ENCODE measurements at places on chromosomes 7 and 10.

DNA sequence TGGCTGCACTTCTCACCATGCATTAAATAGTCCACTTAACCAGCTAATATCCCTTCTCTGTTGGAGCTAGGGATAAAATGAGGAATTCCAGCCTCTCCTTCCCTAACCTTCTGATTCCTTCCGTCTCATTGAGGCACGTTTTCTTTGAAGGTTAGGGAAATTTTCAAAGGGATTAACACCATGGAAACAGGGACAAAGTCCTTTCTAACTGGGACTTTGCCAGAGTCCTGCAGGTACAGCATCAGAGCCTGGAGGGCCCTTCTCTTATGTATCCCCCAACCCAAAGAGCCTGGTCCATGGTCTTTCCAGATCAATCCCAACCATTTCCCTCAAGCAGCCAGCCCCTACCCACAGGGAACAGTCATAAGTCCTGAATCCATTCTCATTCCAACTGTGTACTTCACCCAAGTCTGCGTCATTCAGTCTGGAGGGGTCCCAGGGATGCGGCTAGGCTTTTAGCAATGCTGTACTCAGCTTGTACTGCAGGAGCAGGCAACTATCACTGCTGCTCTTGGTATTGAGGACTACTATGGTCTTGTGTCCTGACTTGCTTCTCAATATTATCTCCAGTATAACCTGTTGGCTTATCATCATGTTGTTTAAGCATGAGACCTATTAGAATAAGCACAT lies 34.6 kb upstream of the CROT start:
- DNase-seq, result no peak

DNA sequence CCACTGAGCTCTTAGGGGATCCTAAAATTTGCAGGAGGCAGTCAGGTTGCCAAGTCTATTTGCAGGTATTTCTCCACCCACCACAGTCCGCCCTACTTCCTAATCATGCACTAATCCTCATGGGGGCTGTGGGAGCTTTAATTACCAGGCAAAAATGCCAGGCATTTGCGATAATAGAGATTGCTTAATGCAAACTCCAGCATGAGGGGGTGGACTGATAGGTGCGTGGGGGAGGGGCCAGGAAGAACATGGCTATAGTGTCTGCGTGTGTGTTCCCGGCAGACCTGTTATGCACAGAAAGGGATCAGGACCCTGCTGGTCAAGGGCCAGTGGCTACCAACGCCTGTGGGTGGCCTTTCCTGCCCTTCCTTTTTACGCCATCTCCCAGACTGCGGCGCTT lies 15.6 kb upstream of the AQP1 start:
- peak; percentile 64 for DNase-seq

DNA sequence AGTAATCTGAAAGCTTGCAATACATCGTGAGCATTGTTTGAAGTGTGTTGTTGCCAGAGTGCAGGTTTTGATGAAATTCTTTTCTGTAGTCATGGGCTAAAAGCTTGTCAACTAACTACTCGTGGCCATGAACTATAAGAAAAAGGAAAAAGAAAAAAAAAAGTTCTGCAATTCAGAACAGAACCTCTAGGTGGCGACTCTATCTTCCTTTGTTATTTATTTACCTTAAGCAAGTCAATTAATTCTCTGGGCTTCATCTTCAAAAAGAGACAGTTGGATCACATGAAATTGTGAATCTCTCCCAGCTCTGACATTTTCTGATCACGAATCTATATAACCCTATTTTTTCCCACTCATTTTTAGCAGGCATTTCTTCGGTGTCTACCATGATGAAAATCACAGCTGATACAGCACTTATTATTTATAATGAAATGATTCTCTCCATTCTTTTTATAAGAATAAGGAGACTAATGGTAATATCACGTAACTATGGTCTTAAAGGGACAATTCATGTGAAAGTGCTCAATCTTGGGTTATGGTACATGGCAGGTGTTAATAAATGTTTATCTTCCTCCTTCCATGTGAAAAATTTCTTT lies 18.8 kb downstream of the TMEM196 start:
- DNase-seq, result no peak

DNA sequence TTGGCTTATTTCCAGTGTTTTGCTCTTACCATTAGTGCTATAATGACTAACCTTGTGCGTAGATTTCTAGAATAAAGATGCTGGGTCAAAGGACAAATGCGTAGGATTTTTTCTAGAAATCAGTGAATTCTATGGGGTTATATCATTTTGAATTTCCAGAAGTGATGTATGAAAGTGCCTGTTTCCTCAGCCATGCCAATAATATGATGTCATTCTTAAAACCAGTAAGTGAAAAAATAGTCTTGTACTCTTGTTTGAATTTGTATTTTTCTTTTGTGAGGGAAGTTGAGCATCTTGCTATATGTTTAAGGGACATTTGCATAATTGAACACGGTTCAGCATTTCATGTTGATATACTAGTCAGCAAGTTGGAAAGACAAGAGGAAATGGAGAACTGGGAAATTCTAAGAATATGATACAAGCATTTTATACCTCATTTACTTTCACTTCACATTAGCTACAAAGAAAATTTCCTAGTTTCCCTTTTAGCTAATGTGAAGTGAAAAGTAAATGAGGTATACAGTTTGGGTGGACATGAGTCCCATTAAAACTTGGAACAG lies 3.8 kb upstream of the DNAH11 start:
- DNase-seq, result no peak

- no peak for DNase-seq
These were observed 144.1 kb downstream of the SRPK2 start for GRCh38 chr7:105244594-105244993.

GRCh38 chr10:20954519-20954918 lies 57.4 kb upstream of the NEBL start:
- DNase-seq, result no peak

DNA sequence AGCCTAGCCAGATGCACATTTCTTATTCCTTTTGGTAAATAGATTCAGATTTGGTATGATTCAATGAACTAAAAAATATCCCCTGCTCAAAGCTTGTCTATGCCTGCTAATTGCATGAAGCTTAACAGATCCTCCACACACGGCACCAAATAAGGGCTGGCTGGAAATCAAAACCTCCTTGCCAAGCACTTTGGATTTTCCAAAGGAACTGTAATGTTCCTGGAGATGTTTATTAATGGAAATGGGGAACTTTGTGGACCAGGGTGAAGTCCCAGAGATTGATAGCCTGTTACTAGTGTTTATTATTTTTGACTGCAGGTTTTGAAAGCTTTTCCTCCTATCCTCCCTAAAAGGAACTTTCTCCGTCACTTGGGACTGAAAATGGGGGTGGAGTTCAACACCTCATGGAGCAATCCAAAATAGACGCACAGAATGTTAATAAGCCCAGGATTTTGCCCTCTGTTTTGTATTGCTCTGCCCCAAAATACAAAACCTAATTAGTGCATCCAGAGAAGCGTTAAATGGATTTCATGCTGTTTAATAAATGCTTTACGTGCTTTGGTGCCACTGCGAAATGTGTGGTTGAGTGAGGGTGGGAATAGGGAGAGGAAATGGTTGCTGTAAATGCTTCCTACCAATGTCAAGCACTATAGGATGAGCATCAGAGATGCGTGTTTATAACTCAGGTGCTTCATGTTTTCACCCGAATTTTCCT lies 1027.7 kb downstream of the LRMDA start:
- DNase-seq, result no peak

DNA sequence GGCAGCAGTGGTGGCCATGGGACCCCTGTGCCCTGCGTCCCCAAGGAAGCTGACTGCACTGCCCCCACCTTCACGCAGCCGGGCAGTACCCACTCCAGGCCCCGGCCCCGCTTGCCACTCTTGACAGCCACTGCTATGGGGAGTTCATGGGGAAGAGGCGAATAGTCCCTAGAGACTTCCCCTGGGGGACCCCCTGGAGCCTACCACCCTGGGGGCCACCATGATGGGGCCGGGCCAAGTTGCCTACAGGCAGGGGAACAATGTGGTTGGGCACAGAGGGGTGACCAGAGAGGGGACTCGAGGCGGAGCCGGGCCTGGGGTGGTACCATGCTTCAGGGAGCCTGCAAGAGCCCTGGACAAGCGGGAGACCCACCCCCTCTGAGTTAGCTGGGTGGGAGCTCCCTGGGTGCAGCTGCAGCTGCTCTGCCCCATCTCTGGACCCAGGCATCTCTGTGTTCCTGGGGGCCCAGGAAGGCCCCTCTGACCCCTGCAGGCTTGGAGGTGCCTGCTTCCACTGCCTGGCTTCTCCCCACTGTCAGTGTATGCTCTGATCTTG lies 567.6 kb downstream of the GRM8 start:
- DNase-seq, result no peak

GRCh38 chr7:121541457-121541856 lies 145.3 kb upstream of the FAM3C start:
- DNase-seq, result no peak

DNA sequence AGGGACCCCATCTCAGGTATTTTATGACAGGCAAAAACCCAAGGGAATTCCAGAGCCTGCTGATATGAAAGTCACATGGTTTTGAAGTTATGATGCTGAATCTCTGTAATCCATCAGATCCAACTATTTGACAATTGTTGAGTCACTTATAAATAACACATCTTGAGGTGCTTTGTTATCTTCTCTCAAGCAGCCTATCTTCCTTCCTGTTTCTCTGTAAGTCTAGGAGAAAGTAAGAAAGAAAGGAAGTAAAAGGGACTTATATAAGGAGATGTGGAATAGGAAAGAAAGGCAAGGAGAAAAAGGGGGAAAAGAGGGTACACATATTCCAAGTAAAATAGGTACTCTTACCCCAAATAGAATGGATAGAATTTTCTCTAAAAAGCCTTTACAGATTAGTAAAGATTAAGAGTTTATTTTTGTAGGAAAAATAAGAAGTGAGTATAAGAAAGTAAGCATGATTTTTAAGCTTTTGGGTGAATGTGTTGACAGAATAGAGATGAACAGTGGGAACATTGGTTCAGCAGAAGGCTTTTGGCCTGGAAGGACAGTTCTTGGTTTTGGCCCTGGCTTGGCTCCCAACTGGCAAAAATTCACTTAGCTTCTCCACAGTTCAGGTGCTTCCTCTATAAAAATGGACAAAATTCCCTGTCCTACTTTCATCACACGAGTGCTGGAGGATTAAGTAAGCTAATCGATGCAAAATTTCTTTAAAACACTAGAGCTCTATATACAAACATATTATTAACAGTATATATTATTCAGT lies 39.6 kb upstream of the ANK3 start:
- DNase-seq, result no peak

DNA sequence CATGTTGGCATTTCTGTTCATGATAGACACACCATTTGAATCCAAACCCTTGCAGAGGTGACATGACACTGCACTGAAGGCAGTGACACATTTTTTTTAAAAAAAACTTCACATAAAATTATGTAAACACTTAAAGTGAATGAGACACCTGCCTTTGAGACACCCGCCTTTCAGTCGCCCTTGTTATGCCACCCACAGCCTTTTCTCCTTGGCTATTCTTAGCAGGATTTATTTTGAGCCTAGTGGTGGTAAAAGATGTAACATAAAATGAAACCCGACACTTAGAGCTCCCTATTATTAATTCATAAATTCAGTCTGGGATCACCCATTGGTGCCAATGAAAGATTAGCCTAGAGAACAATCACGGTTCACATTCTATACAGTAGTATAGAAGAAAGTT lies 161.3 kb downstream of the DYNC1I1 start:
- DNase-seq, result peak; percentile 69

GRCh38 chr10:24690961-24691512 lies 32.6 kb downstream of the ARHGAP21 start:
- DNase-seq, result no peak

DNA sequence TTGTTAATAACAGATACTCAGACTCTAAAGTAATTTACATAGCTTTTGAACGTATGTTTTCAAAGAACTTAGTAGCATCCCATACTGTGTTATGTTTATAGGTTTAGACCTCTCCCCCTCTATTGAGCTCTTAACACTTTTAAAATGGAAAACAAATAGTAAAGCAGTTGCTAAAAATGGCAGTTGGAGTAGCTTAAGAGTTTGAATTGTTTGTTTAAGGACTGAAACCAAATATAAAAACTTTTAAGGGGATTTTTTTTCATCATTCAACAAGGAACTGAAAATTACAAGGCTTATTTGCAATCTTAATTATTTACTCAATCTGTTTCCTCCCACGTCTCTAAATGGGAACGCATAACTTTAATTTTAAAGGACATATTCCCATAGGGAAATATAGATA lies 1.6 kb upstream of the SPAG6 start:
- DNase-seq, result no peak

DNA sequence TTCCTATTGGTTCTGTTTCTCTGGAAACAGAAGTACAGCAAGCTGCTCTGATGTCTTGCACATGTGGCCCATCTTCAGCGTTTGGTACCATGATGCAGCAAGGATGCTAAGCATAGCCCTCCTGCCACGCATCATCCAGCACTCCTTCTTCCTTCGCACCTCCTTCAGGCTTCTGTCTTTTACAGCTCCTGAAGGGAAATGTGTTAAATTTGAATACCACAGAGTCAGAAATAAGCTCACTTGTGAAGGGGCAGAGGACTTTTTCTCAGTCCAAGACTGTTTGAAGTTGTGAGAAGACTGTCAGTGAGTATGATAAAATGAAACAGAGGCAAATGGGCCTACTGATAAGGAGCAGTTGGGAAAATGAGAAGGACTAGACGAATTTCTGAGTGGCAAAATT lies 20.7 kb downstream of the TSPAN13 start:
- DNase-seq, result no peak

DNA sequence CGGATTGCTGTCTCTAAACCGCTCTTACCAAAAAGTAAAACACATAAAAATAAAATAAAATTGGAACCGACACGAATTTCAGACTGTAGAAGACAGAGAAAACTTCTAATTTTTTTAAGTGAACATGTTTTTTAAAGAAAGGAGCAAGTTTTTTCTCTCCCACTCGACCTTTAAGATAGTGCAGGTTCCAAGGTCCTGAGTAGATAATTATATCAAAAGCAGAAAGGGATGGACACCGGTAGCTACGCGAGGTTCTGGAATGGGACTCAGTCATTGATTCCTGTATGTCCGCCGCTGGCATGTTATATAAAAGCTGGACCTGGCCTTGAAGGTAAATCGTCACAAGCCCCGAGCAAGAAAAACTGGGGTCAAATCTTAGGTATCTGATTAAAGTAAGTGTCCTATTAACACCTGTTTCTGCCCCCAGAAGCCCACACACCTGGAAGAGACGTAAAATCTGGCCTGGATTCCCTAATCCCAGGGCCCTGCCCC lies 462 bp upstream of the CISD1 start:
- DNase-seq, result no peak

DNA sequence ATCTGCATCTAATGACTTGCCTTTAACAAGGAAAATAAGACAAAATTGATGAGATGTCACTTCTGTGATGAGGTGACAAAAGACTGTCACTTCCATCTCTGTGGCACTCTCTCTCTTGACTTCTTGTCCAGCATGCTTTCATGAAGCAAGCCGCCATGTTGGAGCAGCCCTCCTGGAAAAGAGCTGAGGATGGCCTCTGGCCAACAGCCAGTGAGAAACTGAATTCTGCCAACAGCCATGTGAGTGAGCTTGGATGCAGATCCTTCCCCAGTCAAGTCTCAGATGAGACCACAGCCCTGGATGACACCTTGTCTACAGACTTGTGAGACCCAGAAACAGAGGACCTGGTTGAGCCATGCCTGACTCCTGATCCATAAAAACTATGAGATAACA lies 412.6 kb upstream of the SHH start:
- no peak for DNase-seq

- DNase-seq, result no peak
These were observed 17.2 kb downstream of the MDH2 start for GRCh38 chr7:76065016-76065612.
